ENCODE measurements at places on chromosomes 1 and 21.

GRCh38 chr1:215345208-215345607, 221.9 kb upstream of the KCTD3 start:
- DNase-seq = no peak

GRCh38 chr1:62281922-62282555, 37.2 kb downstream of the KANK4 start:
- no peak for DNase-seq

DNA sequence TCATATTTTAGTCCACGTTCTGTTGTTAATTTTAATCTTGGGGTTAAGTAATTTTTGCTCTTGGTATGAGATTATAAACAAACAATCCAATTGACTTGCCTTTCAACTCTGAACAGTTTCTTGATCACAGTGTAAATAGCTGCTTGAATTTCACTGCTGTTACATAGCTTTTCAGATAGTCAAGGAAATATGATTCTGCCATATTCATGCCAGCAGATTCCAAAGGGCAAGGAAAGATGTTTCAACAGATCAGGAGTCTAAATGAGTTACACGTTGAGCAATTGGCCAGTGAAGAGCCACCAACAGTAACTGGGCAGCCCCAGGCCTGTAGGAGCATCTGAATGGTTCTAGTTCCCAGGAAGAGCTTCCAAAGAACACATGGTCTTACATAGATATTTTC, 93.6 kb downstream of the LEPR start:
- no peak for DNase-seq

DNA sequence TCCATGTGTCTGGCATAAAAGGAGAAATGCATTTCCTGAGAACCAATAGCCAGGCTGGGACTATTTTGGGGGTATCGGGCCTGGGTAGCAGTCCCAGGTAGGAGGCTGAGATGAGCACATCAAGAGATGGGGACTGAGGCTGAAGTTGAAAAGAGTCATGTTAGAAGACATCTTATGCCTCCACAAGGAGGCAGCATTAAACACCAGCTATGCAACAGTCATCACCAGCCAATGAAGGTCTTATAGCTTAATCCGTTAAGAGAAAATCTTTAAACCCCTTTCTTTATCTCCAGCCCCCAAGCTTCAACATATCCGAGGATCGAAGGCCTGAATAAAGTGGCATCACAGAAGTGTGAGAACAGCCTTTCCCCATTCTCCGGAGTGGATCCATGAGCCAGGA, 640.7 kb upstream of the PTBP2 start:
- no peak for DNase-seq

DNA sequence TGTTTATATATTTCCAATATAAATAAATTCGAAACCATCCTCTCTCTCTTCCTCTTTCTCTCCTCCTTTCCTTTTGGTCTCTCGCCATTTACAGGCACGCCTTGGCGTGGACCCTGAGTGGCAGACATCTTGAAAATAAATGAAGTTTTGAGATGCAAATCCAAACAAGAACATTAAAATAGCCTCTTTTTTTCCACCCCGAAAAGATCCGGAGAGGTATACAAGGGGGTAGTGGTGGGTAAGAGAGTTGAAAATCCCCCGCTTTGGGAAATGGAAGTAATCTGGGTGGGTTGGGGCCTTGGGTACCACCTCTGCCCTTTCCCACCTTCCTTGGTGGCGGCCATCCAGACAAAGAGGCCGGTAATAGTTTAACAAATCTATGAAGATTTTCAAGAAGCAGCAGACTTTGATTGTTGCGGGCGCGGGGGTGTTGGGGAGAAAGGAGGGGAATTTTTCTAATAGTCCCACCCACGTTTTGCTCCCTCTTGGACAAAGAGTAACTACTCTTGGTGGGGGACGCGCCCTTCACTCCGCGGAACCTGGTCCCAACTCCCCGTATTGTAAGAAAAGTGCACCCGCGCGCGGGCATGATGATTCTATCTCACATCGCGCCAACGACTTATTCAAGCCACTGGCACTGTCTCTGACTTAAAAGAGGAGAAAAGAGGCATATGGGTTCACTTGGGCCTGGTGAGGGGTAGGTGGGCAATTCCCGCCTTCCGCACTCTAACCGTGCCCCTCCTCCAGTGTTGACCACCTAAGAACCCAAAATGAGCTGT, 4.0 kb upstream of the FOXD3 start:
- no peak for DNase-seq

DNA sequence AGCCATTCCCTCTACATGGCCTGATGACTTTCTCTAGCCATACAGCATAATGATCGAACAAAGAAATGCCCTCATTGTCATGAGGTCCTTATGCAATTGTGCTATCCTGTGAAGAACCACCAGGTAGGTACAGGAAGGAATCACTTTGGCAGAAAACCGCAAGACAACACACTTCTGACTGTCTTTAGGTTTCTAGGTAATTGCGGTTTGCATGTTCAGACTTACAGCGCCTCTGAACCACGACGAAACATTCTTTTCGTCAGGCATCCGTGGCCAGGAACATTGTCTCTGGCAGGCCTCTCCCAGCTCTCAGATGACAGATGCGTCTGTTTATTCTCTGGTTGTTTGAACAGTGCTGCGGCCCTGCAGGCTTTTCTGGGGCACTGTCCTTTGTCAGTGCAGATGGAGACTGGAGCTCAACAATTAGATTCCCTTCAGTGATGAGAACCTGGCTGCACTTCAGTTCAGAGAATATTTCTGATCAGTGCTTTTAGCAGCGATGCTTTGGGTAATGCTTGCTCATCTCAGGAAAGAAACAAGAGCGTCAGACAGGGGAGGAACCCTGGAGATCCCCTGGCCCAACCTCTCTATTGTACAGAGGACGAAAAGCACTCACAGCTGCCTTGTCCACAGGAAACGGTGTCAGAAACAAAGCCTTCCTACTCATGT, 63.4 kb downstream of the B3GALT5 start:
- no peak for DNase-seq

- DNase-seq = no peak
Observed at GRCh38 chr1:165408518-165408917, 36.4 kb downstream of the RXRG start.
